Omental fat pad (tissue), 4 donors: ENCODE measurements at places on chromosomes 11 and 22. TPM values are rescaled to one million over a fixed set of nuclear protein-coding genes. Genes with fewer than 3 reads are reported as not detected.

Gene KCNE3
- 8.9 TPM for total RNA-seq

GRCh38 chr22:45758603-45759002 is 87.0 kb downstream of the ATXN10 start:
- DNase-seq, result no peak

- no peak for DNase-seq
Measured at GRCh38 chr11:27423125-27423524, 49.5 kb downstream of the LGR4 start.

- no peak for DNase-seq
Measured at GRCh38 chr11:59999691-60000090, 17.3 kb upstream of the OOSP4B start.

GRCh38 chr11:78570031-78570430 is 4.6 kb downstream of the NARS2 start:
- no peak for DNase-seq

Gene DDX6
- total RNA-seq, result 84.5 TPM

- no peak for DNase-seq
Measured at GRCh38 chr22:47205081-47205491, 442.6 kb downstream of the TBC1D22A start.
